AG20443 (cell line): ENCODE measurements at places on chromosomes 11 and 22.
A peak's percentile ranks its signal among the peaks of the same experiment; 100 is the strongest.

DNA sequence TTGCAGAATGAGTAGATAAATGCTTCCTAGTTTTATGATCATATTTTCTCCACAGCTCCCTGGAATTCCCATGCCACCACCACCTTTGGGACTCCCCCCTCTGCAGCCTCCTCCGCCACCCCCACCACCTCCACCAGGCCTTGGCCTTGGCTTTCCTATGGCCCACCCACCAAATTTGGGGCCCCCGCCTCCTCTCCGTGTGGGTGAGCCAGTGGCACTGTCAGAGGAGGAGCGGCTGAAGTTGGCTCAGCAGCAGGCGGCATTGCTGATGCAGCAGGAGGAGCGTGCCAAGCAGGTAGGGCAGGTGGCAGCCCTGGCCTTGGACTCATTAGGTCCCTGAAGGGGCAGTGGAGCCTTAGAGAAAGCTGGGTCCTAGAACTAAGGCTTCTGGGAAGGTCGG lies 2.9 kb downstream of the SF3B2 start:
- no peak for DNase-seq

DNA sequence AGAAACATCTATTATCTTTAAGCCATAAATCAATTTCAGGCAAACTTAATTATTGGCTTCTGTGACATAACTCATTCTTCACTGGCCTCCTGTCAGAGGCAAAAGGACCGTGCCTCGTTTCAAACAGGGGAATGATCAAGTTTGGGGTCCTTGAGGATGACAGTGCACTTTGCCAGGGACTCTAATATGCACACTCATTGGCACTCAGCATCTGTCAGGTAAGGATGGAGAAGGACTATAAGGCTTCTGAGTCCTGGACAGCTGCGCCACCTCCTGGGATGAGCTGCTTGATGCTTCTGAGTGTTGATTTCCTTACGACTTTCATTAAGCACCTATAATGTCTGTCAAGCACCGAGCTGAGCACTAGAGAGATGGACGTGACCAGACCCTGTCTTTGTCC lies 20.2 kb downstream of the BPIFC start:
- no peak for DNase-seq

DNA sequence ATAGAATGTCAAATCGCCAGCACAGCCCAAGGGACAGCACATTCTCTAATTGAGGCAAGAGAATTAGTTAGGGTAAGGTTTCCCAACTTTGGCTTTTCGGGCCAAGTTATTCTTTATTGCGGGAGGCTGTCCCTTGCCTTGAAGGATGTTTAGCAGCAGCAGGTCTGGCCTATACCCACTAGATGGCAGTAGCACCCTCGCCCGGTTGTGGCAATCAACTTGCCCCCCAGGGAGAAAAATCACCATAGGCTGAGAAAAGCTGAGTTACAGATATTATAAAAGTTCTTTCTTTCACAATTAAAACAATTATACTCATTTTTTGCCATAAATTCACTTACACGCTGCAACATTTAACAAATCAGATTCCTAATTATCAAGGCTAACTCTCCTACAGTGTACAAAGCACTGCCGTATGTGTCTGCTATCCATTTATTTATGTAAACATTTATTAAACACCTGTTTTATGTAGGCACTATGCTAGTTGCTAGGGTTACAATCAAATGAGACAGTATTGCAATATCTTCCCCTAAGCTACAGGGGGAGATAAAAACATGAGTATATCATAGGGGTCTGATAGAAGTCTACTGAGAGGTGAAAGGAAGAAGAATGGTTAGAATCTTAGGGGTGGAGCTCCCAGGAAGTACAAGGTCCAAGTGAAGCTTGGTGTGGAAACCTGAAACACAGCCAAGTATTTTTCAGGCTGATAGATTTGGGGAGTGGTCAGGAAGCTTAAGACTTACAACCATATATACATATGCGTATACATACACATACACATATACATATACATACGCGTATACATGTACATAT lies 452.3 kb downstream of the RAB38 start:
- DNase-seq: peak; percentile 47

DNA sequence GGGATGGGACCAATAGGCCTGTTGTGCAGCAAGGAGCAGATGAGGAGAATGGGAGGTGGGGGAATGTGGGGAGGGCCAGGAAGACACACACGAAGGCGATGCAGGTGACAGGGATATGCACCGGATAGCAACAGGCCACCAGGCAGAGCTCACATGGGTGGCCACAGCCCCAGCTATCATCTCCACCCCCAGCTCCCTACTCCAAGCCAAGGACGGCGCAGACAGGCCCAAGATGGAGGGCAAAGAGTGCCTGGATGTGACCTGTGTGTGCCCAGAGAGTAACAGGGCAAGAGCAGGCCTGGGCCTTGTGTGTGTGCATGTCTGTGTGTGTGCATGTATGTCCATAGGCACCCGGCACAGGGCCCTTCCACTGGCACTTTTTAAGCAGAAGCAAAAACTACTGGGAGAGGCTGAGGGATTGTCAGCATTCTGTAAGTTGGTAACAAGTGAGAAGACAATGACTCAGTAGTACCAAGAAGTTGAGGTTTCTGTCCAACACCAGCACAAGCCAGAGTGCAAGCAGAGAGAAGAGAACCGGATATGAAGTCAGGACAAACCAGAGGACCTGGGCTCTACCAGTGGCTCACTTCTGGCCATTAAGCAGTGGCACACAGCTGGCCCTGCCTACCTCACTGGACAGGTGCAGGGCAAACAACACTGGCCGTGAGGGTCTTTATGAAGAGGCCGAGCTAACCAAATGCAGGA lies 36.4 kb downstream of the NRXN2 start:
- no peak for DNase-seq

DNA sequence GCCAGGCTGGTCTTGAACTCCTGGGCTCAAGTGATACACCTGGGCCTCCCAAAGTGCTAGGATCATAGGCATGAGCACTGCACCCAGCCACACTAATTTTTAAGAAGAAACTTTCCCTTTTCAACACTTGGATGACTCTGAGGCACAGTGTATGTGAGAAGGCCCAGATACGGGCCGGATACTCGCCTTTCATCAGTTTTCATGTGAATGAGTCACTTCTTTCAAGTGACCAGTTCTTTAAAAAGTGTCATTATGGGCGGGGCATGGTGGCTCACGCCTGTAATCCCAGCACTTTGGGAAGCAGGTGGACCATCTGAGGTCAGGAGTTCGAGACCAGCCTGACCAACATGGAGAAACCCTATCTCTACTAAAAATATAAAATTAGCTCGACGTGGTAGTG lies 120.8 kb downstream of the CTTN start:
- no peak for DNase-seq
